Muscle of back (tissue), 13 donors: ENCODE measurements at places on chromosomes 7 and 10.

GRCh38 chr7:5752663-5753062, 28.8 kb downstream of the RNF216 start:
- no peak for DNase-seq

DNA sequence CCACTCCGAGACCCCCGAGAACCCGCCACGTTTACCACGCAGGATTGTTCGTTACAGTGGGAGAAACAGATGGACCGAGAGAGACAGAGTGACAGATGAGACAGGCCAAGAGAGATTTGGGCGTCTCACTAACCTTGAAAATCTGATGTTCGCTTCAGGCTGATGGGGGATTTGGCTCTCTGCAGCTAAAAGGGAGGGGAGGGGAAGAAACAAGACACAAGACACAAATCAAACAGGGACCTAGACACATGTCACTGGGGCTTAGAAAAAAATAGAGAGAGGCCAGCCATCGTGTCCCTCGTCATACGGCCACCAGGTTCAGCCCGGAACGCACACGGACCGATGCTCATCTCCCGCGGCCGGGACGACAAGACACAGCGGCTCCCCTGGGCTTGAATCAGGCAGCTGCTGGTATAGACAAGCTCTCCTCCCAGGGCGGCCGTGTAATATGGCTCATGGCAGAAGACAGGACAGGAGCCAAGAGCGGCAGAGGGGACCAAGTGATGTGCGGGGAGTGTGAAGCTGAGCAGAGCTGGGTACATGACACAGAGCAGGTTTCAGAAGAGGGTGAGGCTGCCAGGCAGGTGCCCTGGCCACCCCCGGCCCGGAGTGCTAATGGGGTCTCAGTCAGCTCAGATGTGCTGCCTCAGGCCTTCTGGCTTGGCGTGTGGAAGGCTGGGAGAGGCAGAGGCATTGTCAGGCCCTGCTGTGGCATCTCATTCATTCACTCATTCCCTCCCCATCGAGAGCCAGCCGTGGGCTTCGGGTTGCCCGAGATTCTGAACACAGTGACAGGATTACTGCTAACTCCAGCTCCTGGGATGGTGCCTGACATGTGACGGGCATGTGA, 88.5 kb upstream of the GNA12 start:
- DNase-seq: no peak

DNA sequence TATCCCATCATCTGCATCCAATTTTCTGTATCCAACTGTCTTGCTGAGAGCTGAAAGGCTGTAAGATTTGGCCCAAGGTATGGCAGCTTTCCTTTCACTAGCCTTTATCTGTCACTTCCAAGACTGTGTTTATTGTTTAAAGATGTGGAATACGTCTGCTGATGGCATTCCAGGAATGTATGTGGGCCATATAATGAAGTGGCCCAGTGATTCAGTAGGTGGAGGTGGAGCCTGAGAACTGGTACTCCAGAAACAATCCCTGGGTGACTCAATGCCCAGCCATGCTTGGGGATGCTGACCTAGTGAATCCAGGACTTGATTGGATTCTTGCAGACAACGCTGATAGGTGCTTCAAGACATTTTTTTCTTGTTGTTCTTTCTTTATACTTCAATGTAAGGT, 13.5 kb downstream of the NEUROD6 start:
- no peak for DNase-seq

- DNase-seq: peak; percentile 74
These were observed 755 bp downstream of the FAM171A1 start for GRCh38 chr10:15370212-15370855.

- no peak for DNase-seq
These were observed 1.1 kb upstream of the TARP start for GRCh38 chr7:38274486-38274885.

- DNase-seq: no peak
These were observed 37.8 kb upstream of the MMD2 start for GRCh38 chr7:4996696-4997222.

DNA sequence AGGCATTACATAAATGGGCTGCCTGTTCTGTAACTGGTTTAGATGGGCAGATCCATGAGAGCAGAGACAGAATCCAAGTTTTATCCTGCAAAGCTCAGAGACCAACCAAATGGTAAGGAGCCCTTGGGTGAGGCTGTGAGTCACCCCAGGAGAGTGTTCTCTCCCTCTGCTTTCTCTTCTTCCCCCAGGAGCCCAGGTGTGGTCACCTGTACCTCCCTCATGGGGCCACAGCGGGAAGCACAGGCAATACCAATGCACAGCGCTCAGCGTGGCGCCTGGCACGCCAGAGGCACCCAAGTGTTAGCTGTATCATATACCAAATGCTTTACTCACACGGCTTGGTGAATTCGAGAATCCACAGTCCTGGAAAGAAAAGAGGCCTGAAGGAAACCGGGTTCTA, 39.4 kb downstream of the CTBP2 start:
- no peak for DNase-seq

- DNase-seq: no peak
These were observed 2.1 kb upstream of the FAM171A1 start for GRCh38 chr10:15373199-15373598.

DNA sequence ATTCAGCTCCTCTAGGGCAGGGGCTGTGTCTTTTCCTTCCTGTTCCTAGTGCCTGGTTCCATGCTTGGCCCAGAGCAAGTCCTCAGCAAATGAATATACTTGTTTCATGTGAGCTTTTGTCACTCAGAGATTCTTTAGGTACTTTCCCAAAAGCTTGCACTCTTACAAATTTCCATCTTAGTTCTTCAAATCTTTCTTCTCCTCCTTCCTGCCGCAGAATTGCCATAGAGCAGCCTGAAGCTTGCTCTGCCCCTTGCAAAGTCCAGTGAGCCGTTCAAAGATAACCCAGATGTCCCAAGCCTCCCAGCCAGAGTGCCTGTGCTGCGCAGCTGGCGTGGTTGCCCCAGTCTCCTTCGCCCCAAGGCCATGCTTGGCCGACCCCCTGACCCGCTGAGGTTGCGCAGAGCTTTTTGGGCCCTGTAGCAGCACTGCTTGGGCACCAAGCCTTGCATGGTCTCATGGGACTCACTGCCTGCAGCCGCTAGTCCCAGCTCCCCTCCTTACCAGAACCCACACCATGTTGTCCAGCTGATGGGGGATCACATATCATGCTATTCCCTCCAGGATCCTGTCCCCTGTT, 20.7 kb downstream of the CHST3 start:
- DNase-seq: no peak
